ENCODE measurements at places on chromosomes 7 and 10.

- no peak for DNase-seq
Measured at GRCh38 chr7:115145512-115145911, 223.6 kb downstream of the MDFIC start.

GRCh38 chr7:6630007-6630849, 6.9 kb upstream of the ZNF316 start:
- no peak for DNase-seq

DNA sequence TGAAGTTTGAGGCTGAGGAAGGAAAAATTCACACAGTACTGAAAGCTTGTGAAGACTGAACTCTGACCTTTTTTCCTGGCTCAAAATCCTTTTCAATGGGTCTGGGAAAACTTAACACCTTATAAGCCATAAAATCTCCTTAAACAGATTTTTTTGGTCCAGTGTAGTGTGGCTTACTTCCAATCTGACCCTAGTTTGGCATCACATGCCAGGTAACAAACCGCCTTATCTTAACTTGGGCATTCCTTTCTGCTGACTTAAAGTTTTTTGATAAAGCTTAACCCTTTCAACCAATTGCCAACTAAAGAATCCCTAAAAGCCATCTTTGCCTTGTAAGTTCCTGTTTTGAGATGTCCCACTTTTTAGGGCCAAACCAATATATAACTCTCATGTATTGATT, 13.2 kb upstream of the ITPRID1 start:
- no peak for DNase-seq

- DNase-seq = no peak
Measured at GRCh38 chr7:80263821-80264220, 129.2 kb downstream of the GNAI1 start.
